NCI-H2107 (cell line): ENCODE measurements at places on chromosomes 4 and X.

DNA sequence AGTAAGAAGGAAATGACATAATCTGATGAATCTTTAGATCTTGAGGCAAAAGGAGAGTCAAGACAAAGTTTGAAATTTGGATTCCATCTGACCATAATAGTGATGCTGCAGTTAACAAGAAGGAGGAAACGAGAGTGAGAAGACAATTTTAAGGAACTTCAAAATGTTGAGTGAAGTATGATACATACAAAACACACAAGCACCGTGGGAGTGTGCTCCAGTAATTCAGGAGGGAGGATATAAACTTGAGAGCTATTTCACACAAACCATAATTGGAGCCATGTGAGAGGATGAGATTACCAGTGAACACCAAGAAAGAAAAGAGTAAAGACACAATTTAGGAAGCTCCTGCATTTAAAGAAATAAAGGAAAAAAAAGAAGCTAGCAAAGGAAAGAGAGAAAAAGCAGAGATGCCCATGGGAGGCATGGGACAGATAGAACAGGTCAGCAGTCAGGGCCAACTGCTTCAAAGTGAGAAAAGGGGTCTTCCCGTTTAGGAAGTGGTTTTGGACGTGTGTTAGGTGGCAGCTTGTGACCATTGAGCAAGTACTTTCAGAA lies 150.7 kb upstream of the SLC7A11 start:
- DNase-seq = no peak

GRCh38 chrX:70052895-70053615 lies 3.3 kb upstream of the AWAT2 start:
- no peak for DNase-seq

- peak; percentile 6 for DNase-seq
These were observed 7.6 kb upstream of the GJB1 start for GRCh38 chrX:71215338-71215912.

GRCh38 chr4:37475087-37475486 lies 211.1 kb downstream of the RELL1 start:
- no peak for DNase-seq

GRCh38 chr4:54192811-54193210 lies 36.3 kb upstream of the PDGFRA start:
- no peak for DNase-seq

DNA sequence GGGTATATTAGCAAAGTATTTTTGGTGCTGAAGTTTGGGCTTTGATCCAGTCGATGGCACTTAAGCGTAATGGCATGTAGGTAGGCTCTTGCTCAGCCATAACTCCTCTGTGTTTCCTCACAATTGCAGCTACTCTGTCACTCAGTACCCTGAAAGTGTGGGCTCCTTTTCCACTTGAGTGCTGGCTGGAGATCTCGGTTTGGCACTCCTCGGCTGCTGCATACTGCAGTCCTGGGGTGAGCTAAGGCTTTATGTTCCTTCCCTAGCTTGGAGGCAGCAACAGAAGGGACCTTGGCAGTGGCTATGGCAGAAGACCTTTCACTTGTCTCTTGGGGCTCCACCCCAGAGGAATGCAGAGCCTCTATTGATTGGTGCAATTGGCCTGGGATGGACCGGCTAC lies 106.7 kb upstream of the GRXCR1 start:
- no peak for DNase-seq

DNA sequence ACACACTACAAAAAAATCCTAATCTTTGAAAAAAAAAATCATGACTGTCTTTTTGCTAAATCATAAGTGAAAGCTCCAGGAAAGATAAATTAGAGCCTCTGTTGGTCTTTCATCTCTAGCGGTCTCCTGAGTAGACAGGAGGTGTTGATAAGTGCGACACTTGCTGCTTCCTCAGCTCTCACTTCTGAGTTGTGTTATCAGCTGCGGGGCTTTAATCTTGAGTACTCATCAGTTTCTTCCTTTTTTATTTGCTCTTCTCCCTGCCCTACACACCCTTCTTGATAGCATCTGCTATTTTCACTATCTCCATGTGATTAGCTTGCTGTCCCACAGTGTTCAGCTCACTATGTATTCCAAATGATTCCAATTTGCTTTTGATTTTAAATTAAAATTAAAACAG lies 1449.2 kb downstream of the C4orf33 start:
- DNase-seq = no peak

GRCh38 chr4:119683518-119683917 lies 54.9 kb upstream of the PDE5A start:
- DNase-seq = no peak

GRCh38 chr4:17771284-17771908 lies 10.0 kb downstream of the FAM184B start:
- DNase-seq = no peak

- no peak for DNase-seq
These were observed 228.2 kb upstream of the TENM3 start for GRCh38 chr4:182015014-182015413.

DNA sequence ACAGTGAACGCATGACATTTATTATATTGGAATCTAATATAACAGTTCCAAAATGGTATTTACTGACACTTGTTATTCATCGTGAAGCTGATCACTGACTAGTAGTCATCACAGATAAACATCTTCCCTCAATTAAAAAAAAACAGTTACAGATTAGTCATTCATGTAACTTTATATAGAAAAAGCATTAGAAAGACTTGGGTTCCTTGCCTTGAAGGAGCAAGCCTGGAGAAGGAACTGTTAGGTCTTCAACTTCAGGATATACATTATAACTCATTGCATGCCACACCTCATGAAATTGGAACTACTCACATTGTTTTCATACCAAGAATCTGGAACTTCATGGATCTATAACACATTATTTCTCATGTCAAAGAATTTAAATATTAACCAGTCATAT lies 317.7 kb downstream of the CCSER1 start:
- no peak for DNase-seq

DNA sequence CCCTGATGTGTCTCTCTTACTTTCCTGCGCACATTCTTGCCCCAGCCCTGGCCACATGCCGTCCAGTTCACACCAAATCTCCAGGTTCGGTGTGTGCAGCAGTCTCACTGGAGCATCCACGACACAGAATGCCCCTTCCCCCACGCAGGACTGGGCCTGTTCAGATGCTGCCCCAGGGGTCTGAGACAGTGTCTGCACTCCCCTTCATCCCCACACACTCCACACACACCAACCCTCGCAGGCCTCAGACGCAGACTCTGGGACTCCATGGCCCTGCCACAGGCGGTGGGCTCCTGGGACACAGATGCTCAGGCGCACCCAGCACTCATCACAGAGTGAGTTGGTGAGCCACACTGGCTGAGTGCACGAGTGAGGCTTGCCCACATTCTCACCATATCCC lies 83.9 kb downstream of the AFAP1 start:
- no peak for DNase-seq

- DNase-seq = no peak
These were observed 12.9 kb downstream of the SHROOM4 start for GRCh38 chrX:50801135-50801534.

DNA sequence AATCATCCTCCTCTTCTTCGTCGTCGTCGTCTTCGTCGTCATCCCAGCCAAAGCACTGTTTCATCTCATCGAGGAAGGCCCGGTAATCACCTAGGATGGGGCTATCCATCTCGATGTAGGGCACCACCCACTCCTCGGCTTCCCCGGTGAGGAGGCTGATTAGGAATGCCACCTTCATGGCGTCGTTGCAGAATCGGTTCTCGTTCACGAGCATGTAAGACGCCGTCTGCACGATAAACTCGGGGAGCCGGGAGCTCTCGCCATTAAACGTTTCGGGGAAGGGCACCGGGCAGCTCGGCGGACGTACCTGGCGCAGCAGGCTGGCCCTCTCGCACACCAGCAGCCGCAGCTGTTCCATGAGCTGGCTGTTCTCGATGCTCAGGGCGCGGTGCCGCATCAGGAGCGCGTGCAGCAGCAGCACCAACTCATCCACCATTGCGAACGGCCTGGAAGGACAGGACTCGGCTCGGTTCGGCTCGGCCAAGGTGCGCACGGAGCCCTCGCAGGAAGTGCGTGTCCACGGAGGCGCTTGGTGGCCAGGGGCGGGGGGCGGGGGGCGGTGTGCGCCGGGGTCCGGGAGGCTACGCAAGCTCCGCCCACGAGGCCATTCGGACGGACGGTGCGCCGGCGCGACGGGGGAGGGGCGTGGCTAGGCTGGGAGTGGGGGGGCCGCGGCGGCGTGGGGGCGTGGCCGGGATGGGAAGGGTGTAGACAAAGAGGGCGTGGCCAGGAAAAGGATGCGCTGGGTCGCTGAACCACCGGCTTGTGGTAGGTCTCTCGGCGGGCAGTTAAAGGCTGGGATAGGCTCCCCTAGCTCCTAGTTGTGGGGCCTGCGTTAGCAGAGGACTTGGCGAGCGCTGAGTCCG lies at the start of gene LDOC1:
TSS of gene LDOC1 (minus strand) at position 544 of the 866 bp plus-strand sequence. CDS start at position 436, 108 bp downstream.
- DNase-seq = peak; percentile 76

GRCh38 chrX:153926552-153926857 lies 441 bp upstream of the ARHGAP4 start:
- no peak for DNase-seq

- no peak for DNase-seq
These were observed 137.3 kb upstream of the CPEB2 start for GRCh38 chr4:14865031-14865366.

DNA sequence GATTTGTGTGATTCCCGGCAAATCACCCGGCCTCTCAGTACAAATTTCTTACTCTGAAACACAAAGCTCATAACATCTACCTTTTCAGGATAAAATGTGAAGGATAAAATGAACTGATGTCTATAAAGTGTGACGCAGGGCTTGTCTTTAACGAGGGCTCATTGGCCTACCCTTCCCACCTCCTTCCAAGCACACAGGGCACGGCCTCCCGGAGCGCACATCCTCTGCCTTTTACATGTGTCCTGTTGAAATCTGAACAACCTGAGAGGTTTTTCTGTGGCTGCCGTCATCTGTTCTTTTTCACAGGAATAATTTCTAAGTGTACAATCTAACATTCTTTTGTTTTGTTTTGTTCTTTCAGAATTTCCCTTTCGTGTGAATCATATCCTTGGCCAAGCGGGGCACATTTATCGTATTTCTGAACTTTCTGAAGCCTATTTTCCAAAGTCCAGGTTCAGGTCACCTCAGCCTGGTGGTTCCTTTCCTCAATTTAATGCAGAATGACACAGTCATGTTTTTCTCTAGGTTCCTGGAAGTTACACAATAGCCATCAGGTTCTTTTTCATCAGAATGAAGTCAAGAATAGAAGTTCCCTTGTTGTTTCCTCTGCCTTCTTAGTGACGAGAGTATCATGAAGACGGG lies 53.1 kb upstream of the SPRY1 start:
- DNase-seq = no peak

GRCh38 chr4:65019775-65020174 lies 610.5 kb upstream of the TECRL start:
- no peak for DNase-seq

GRCh38 chrX:48487362-48487798 lies 11.4 kb downstream of the FTSJ1 start:
- DNase-seq = no peak

- DNase-seq = no peak
These were observed 366.1 kb downstream of the FBXO8 start for GRCh38 chr4:173917255-173917960.

GRCh38 chr4:123673971-123674370 lies 277.4 kb downstream of the SPRY1 start:
- DNase-seq = no peak

DNA sequence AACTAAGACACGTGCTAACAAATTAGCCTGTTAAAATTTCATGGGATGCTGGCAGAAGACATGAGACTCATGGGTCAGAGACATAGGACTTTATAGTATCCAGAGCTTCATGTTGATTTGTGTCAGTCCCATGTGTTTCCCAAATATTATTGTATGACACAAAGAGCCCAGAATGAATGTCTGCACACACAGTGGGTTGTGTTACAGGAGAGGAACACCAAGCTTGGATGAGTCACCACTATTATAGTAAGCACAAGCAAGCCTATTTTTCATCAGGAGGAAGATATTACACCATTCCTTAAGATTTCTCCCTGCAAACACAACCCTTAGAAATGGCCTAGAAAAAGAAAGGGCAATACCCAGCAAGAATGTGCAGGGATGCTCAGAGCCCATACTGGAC lies 15.4 kb downstream of the BBS12 start:
- DNase-seq = no peak

GRCh38 chr4:40976343-40976742 lies 226.6 kb downstream of the NSUN7 start:
- peak; percentile 18 for DNase-seq

- DNase-seq = no peak
These were observed 855.2 kb upstream of the ADGRL3 start for GRCh38 chr4:60344908-60345307.

DNA sequence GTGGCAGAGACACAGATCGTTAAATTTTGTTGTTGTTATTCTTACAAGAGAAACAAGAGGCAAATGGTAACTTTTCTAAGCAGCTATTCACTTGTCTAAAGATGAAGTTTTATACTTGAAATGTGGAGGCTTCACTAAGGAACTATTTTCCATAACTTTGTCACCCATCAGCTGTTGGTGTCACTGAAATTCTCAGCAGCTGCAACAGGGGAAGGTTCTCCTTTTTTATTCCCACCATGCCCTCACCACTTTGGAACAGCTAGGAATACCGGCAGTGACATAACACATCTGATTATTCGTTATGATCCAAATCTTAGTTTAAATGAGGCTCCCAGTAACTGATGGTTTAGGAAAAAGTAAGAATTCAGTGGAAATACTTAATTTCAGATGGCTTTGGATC lies 147.0 kb upstream of the LEF1 start:
- no peak for DNase-seq

DNA sequence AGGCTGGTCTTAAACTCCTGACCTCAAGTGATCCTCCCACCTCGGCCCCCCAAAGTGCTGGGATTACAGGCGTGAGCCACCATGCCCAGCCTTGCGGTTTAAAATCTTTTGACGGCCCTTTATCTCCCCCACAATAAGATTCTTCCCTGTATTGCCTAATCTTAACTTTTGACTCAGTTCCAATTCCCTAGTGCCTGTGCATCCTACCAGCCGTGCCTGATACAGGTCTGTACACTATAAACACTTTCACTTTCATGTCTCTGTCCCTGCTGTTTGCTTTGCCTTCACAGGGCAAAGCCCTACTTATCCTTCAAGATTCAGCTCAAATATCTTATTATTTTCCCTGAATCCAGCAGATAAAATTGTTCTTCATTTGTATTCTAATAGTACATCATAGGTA lies 74.6 kb downstream of the WDR44 start:
- DNase-seq = peak; percentile 0

- no peak for DNase-seq
These were observed 34.0 kb upstream of the CD38 start for GRCh38 chr4:15744016-15744545.

GRCh38 chr4:26819478-26820095 lies 41.1 kb upstream of the STIM2 start:
- DNase-seq = no peak
